ENCODE measurements at places on chromosomes 6 and 20. TPM values are rescaled to one million over a fixed set of nuclear protein-coding genes. Genes with fewer than 3 reads are reported as not detected.

GRCh38 chr6:77231438-77232305, 231.6 kb downstream of the HTR1B start:
- no peak for DNase-seq

DNA sequence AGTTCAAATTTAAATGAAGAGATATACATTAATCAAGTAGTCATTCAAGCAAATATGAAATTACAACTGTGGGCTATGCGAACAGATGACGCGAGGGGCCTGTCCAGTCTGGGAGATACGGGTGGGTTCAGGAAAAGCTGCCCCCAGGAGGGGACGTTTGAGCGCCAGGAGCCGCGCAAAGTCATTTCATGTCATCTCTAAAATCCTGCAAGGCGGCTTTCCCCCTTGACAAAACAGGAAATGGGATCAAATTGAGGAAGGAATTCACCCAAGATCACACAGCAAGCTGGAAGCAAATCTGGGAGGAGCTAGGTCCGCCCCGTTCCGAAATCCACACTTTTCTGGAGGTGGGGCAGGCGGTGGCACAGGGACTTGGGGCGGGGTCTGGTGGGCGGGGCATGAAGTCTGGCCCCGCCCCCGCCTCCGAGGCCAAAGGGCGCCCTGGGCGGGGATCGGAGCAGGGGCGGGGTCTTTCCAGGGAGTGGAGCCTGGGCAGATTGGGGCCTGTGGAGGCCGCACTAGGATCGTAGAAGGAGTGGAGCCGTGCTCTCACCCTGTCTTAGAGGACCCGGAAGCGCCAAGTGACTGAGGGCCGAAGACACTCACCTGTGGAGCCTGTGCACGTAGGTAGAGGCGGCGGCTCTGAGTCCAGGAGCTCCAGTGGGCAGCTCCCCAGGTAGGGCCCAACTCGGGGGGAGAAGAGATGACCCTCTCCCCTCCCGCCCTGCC, at the start of gene LPIN3:
TSS of gene LPIN3 (plus strand) at position 495 of the 729 bp plus-strand sequence. CDS start 4,983 bp downstream, outside the sequence.
- no peak for DNase-seq

DNA sequence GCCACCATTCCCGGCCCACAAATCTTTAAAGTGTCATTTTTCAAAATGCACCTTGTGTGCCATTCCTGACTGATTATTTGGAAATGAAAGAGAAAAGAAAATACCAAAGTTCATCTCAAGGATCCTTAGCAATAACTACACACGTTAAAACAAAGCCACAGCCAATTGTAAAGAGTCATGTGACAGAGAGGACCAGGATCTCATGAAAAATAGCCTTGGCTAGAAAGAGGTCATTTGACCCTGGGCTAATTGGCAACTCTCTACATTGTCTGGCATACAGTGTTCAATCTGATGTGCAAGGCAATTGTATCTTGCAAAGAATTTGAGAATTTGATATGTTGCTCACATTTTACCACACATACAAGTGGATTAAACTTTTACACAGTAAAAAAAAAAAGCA, 31.6 kb upstream of the HLA-G start:
- DNase-seq = no peak

Gene HAO1
- not detected for total RNA-seq

Gene HLA-DQA1
- 3.3 TPM for total RNA-seq

Gene RIMS1
- 91.6 TPM for total RNA-seq

Gene TP53TG5
- total RNA-seq = 33.2 TPM

GRCh38 chr20:50023116-50023805, 40.5 kb downstream of the SNAI1 start:
- no peak for DNase-seq
